ENCODE measurements at places on chromosomes 6 and 20. TPM values are rescaled to one million over a fixed set of nuclear protein-coding genes. Genes with fewer than 3 reads are reported as not detected.

The OR2J3 gene
- total RNA-seq = not detected

The OSBPL2 gene
- total RNA-seq = 15.6 TPM

The RING1 gene
- total RNA-seq = 28.2 TPM

The ENPP3 gene
- total RNA-seq = not detected

The HLA-DQA2 gene
- not detected for total RNA-seq

The CALHM5 gene
- total RNA-seq = 0.10 TPM

The MOXD1 gene
- 1.6 TPM for total RNA-seq

The TMEM74B gene
- total RNA-seq = 3.1 TPM

The TBC1D20 gene
- 30.9 TPM for total RNA-seq

The BTN1A1 gene
- not detected for total RNA-seq

The CLPSL1 gene
- total RNA-seq = not detected

The EFHC1 gene
- 7.7 TPM for total RNA-seq

The SNAI1 gene
- total RNA-seq = 18.7 TPM

The HIVEP2 gene
- total RNA-seq = 3.9 TPM

The TLDC2 gene
- total RNA-seq = not detected

The MRAP2 gene
- 1.4 TPM for total RNA-seq

The AIG1 gene
- 25.2 TPM for total RNA-seq

The SS18L1 gene
- total RNA-seq = 10.1 TPM

The ABHD16A gene
- 14.1 TPM for total RNA-seq

The EFCAB8 gene
- not detected for total RNA-seq

The PEX3 gene
- total RNA-seq = 11.3 TPM

The GCNT2 gene
- 5.9 TPM for total RNA-seq

The ADGRG6 gene
- 52.7 TPM for total RNA-seq

The PTCRA gene
- not detected for total RNA-seq

The BMP6 gene
- total RNA-seq = 20.4 TPM

The MYCT1 gene
- 0.13 TPM for total RNA-seq

The PLN gene
- not detected for total RNA-seq

The TRIM40 gene
- total RNA-seq = not detected

The PGBD1 gene
- total RNA-seq = 4.8 TPM

The NELFE gene
- total RNA-seq = 80.4 TPM

The NRSN1 gene
- not detected for total RNA-seq

The CST1 gene
- 1.2 TPM for total RNA-seq

The FAM83C gene
- 0.05 TPM for total RNA-seq

The ZC3H12D gene
- 0.07 TPM for total RNA-seq

The HLA-DRB1 gene
- not detected for total RNA-seq

The LINC00237 gene
- total RNA-seq = not detected

All from A549 treated with RU486 at 1 μM for 4 hours (cell line).